ENCODE measurements at places on chromosomes 2 and 18. TPM values are rescaled to one million over a fixed set of nuclear protein-coding genes. Genes with fewer than 3 reads are reported as not detected.

The APCDD1 gene
- polyA plus RNA-seq, result 74.6 TPM

The GAD1 gene
- 1.4 TPM for polyA plus RNA-seq

The FN1 gene
- polyA plus RNA-seq, result 550 TPM

The CCDC93 gene
- 58.9 TPM for polyA plus RNA-seq

The ONECUT2 gene
- polyA plus RNA-seq, result 0.12 TPM

The GCG gene
- polyA plus RNA-seq, result not detected

The HAT1 gene
- 75.0 TPM for polyA plus RNA-seq

The CYRIA gene
- polyA plus RNA-seq, result 3.3 TPM

The HOXD4 gene
- 60.4 TPM for polyA plus RNA-seq

Measured in left kidney (tissue), 8 donors.